ENCODE measurements at places on chromosomes 7 and 10. TPM values are rescaled to one million over a fixed set of nuclear protein-coding genes. Genes with fewer than 3 reads are reported as not detected.

Gene SLC25A40
- total RNA-seq: 13.5 TPM

Gene HOXA7
- not detected for total RNA-seq

Gene EPC1
- total RNA-seq: 51.0 TPM

Gene EMX2
- total RNA-seq: 0.47 TPM

Gene BTBD16
- 0.98 TPM for total RNA-seq

Gene TFPI2
- 3.2 TPM for total RNA-seq

Gene NKX1-2
- 0.59 TPM for total RNA-seq

Gene CRPPA
- total RNA-seq: 5.3 TPM

Gene NPS
- not detected for total RNA-seq

Gene HYAL4
- total RNA-seq: not detected

Gene NOBOX
- not detected for total RNA-seq

Gene ARF5
- total RNA-seq: 137 TPM

Gene SLC26A5
- total RNA-seq: not detected

Gene ARHGAP22
- 10.0 TPM for total RNA-seq

Gene PAXIP1
- total RNA-seq: 13.8 TPM

Gene HOXA4
- not detected for total RNA-seq

Gene HOXA10
- not detected for total RNA-seq

Gene STAG3
- 1.1 TPM for total RNA-seq

Gene TRIM50
- total RNA-seq: not detected

Gene SPDYE11
- total RNA-seq: 0.25 TPM

Gene LBX1
- not detected for total RNA-seq

Gene ZP3
- total RNA-seq: 3.4 TPM

Gene ABLIM1
- total RNA-seq: 25.7 TPM

Gene UNCX
- total RNA-seq: 106 TPM

Gene HMX3
- total RNA-seq: not detected

Gene CALML3
- total RNA-seq: not detected

Gene OR2A7
- 0.22 TPM for total RNA-seq

Gene SEMA3E
- 0.96 TPM for total RNA-seq

Gene CDK14
- 96.5 TPM for total RNA-seq

Gene SEMA3C
- 91.3 TPM for total RNA-seq

Gene USP54
- total RNA-seq: 9.1 TPM

Gene GDF2
- total RNA-seq: not detected

Gene C1QL3
- not detected for total RNA-seq

Gene LIPJ
- 0.22 TPM for total RNA-seq

Gene ZWINT
- 11.6 TPM for total RNA-seq

Gene PVRIG
- total RNA-seq: not detected

Gene CAMK2B
- total RNA-seq: 55.1 TPM

Gene AFAP1L2
- 1.9 TPM for total RNA-seq

Gene ASB4
- not detected for total RNA-seq

Gene FAM237B
- total RNA-seq: not detected

Gene HOXA3
- not detected for total RNA-seq

Gene FFAR4
- not detected for total RNA-seq

Gene NUTM2E
- total RNA-seq: 0.86 TPM

Gene HABP2
- not detected for total RNA-seq

Gene CFAP70
- 1.3 TPM for total RNA-seq

Gene FGF8
- total RNA-seq: 1.1 TPM

Gene ADAM12
- total RNA-seq: 18.4 TPM

Data from glutamatergic neuron (in vitro differentiated cells).